Fibroblast of the aortic adventitia (primary cell): ENCODE measurements at places on chromosomes 3 and 15.

DNA sequence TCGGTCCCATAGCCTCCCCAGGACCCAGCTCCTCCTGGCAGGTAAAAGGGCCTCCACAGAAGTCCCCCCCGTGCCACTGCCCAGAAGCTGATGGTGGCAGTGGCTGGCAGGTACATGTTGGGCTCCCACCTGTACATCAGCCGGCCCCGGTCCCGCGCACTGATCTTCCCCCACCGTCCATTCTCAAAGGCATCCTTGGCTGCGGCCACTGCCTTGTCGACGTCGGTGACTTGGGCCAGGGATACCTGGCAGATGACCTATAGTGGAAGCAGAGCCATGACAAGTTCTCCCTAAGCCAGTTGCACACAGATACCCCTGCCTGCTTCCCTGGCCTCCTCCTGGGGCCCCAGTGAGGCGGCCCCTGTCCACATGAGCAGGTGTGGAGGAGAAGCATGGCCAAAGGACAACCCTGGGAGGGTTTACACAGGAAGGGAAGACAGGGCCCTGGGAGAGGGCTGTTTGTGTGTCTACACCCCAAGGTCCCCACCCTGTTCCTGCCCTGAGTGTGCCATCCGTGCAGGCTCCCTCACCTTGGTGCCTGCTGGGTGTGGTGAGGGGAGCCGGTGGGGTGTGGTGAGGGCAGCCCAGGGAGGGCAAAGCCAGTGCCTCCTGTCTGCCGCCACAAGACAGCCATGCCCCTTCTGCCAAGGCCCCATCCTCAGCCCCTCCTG lies 44.8 kb downstream of the ALDH1L1 start:
- no peak for DNase-seq

- no peak for DNase-seq
Observed at GRCh38 chr3:186081678-186082077, 27.2 kb downstream of the ETV5 start.

DNA sequence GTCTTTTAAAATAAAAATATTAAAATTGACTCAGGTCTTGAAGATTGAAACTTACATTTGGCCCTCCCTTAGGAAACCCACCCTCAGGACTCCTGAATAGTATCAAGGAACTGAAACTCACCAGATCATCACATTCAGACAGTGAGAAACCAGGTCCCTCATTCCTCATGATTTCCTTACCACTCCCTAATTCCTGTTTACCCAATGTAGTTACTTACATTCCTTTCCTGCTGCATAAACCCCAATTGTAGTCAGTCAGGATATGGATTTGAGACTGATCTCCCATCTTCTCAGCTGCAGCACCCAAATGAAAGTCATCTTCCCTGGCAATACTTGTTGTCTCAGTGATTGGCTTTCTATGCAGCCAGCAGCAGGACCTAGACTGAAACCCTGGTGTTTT lies 8.6 kb downstream of the ATP13A4 start:
- no peak for DNase-seq

DNA sequence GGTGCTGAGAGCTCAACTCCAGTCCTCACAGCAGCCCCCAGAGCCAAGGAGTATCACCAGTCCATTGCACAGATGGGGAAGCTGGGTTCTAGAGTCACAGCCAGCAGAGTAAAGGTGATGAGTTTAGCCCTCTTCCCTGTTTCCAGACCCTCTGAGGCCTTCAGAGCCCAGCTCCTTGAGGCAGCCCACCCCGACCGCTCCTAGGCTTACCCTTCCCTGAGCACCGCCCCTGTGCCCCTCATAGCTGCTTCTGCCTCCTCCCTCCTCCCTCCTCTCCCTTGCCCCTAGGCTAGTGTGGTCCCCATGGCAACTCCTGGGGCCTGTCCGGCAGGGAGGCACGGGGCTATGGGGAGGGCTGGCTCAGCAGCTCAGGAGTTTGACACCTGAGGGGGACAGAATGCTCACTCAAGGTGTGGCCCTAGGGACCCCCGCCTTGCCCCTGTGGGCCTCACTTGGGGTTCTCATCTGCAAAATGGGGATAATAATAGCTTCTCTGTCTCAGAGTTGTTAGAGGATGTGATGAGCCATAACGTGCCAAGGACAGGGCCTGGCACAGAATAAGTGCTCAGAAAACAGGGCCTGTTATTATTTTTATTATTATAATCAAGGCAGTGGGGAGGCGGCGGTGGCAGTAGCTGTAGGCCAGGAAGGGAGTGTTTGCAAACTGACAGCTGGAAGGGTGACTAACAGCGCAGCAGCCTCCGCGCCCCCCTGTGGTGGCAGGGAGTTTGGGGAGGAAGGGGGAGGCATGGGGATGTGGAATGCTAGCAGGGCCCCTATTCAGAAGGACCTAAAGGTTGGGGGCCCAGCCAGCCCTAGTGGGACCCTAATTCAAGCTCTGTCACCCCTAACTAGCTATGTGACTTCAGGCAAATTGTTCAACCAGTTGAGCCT lies 11.5 kb downstream of the CSK start:
- no peak for DNase-seq

DNA sequence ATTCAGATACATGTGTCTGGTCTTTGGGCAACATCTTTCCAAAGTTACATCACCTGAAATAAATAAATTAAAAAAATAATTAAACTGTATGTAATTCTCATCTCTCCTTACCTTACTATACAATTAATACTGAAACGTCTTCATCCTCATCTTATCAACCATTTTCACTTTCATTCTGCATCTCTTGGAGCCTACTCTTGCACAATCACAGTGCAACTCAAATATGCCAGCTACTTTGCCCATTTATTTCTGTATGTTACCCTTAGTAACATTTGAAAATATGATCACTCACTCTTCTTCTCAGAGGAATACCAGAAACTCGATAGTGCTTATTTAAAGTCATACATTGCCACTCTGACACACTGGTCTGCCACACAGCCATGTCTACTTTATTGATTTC lies 1357.1 kb upstream of the CADM2 start:
- no peak for DNase-seq
